ENCODE measurements at places on chromosomes 7 and 10.

DNA sequence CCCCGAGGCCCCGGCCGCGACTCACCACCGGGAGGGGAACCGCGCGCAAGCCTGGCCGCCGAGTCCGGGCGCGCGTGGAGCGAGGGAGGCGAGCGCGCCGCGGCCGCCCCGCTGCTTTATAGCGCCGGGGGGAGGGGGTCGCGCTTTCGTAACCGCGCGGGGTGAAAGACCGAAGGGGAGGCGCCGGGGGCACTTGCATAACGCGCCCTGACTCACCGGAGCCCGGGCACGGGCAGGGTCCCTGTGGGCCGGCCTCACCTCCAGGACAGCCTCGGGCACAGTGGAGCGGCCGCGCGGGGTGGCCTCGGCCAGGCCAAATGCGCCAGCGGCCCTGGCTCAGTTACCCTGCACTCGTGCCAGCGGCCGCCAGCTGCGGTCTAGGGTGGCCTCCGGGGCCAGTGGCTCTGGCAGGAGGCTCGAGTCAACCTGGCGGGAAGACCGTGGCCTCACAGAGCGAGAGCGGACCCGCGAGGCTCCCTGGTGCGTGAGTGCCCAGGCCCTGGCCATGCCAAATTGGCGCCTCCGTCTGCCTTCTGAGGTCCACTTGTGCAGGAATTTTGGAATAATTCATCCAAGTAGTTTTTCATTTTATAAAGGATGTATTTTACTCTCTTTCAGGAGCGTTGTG lies at the start of gene RBP4:
Gene RBP4 (minus strand): TSS at position 90 of the 628 bp plus-strand sequence. CDS start 207 bp downstream, outside the sequence.
- DNase-seq, result no peak

- DNase-seq, result no peak
These were observed 20.3 kb upstream of the HECTD2 start for GRCh38 chr10:91389636-91390512.

DNA sequence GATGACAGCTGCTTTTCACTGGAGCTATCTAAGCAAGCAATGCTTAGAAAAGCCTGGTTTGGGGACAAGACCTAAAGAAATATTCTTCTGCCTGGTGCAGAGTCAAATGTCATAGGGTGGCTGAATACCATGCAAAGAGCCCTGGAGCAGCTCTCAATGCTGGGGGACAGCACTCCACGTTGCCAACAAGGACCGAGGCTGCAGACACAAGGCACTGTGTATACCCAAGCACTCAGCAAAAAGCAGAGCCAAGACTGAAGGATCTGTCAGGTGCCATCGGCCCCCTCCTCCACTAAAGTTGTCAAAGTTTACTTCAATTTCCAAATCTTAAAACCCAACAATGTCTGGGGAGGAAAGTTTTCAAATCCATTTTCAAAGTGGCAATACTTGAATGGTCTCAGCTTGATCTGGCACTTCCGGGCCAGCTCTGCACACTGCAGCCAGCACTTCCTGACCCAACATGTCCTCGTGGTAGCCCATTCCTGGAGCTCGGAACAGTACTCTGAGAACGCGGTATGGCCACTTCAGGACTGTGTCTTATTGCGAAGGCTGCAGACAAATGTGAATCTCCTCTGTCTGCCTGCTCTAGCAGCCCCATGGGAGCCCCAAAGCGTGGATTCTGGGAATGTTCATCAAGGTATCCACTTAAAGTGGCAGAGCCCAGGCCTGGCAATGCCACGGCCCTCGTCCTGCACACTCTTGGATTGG lies 191.8 kb downstream of the TNS3 start:
- no peak for DNase-seq

- no peak for DNase-seq
These were observed 2.6 kb upstream of the ANKRD61 start for GRCh38 chr7:6028563-6028962.

DNA sequence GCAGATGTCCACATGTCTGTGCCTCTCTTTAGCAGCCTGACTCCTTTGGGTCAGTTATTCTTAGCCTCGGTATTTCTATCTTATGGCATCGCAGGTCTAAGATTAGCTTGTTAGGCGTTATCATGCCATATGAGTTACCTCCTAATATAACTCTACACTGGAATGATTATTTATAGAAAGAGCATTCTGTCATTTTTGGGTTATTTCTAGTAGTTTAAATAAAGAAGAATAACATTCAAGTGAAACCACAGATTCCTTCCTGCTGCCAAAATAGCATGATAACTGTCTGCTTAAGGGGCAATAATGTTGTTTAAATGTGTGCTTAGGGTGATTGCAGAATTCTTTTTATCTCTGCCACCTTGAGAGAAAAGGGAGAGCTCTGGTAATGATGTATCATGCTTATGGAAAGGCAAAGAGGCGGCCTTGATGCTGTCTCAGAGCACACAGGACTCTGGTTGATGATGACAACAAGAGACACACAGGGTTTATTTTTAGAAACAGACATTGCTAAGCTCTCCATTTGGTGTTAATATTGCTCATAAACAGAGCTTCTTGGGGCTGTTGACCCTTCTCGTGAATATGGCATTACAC lies 10.4 kb downstream of the HDAC9 start:
- DNase-seq, result no peak

DNA sequence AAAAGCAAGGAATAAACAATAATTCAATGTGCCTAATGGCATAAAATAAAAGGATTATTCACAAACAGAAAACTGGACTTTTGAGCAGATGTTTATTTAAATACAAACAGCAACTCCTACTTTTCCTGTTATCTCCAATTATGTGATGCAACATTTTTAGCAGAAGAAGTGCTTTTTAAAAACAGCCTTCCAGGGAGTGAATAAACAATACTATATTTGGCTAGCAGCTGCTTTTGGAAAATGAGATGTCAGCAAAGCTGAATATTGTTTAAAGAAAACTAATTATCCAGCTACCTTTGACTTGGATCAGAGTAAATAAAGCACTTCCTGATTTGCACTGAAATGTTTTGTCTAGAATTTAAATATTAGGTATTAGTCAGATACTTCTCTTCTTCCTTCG lies 23.2 kb downstream of the CDK1 start:
- no peak for DNase-seq

DNA sequence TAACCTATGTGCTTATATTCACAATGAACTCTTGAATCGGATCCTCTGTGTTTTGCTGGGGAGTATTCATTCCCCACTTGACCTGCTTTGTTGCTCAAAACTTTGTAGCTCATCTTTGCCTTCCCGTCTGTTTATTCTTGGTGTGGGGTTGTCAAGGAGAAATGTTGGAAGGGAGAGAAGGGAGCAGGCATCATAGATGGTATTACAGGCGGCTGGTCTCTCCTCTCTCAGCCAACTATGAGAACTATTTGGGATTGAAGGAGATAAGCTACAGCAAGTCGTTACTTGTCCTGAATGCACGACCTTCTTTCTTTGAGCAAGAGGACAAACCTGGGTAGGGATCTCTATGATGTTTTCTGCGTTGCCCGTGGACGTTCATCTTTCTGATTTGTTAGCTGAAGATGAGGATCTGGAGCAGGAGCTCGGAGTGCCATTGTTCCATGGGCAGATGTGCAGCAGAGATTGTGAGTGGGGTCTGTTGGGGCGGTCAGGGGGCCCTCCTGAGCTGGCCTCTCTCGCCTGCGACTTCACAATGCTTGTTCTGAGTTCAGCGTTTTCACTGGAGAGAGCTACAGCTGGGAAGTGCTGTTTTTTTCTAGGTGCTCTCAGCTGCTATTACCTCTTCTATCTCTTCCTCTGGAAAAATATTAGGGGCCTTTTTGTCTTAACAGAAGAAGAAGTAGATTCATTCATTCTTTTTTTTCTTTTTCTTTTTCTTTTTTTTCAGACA lies 126.9 kb upstream of the KLF6 start:
- no peak for DNase-seq

All from T-helper 17 cell (primary cell).